GM04504 (cell line): ENCODE measurements at places on chromosomes 13 and 19.

DNA sequence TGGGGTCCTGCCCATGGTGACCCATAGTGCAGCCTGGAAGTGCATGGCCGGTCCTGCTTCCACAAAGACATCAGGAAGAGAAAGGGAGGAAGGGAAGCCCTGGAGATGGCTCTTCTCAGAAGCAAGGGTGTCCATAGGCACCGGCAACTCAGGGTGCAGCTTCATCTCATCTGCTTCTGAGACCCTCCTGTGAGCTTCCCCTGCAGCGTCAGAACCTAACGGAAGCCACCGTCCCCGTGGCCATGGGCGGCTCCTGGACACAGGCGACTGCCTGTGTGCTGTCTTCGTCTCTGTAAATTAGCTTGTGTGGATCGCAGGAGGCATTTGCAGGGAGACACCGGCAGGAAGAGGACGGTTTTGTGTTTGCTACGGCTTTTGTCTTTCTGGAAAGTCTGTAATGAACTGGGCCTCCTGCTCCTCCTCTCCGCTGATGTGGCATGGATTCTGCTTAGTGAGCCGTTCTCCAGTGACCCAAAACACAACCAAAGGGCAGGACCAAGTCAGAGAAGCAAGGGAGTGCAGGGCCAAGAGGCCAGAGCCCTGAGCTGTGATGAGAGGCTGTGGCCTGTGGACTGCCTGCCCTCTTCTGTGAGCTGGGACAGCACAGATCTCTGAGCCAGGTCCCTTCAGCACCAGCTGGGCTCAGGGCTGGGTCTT, 2.5 kb downstream of the ATP4B start:
- no peak for DNase-seq

GRCh38 chr19:6048793-6049405, 61.4 kb downstream of the RFX2 start:
- peak; percentile 54 for DNase-seq

DNA sequence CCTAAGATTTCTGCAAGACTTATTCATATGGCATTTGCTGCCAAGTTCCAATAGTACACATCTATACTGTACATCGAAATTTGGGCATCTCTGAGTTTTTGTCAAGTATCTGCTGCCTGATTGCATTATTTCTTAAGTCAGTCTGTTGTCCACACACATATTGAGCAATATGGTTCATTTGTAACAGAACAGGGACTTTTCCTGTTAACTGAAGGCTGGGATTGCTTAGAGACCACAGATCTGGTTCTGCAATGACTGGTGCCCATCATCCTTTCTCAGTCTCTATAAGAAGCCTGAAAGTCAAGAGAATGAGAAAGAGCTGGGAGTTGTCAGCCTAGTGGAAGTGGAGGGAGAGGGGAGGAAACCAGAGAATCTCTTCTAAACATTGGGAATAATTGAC, 22.5 kb upstream of the MYCBP2 start:
- DNase-seq, result no peak

DNA sequence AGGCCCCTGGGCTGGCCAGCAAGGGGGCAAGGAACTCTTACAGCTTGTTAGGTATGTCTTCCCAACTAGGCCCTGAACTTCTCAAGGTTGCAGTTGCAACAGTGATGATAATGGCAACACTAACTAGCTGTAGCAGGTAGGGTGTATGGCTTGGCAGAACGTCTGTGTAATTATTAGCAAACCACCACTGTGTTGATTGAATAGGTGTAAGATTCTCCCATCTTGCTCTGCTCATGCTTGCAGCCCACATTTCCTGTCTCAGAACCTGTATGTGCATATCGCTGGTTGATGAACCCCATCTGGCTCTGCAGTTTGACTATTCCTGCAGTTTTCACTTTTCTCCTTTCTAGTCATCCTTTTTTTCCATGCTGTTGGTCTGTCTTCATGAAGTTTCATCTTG, 178.8 kb downstream of the KATNAL1 start:
- DNase-seq, result no peak

GRCh38 chr19:34355201-34355600, 9.8 kb upstream of the GPI start:
- no peak for DNase-seq

GRCh38 chr13:41403983-41404382, 53.4 kb upstream of the RGCC start:
- DNase-seq, result no peak

DNA sequence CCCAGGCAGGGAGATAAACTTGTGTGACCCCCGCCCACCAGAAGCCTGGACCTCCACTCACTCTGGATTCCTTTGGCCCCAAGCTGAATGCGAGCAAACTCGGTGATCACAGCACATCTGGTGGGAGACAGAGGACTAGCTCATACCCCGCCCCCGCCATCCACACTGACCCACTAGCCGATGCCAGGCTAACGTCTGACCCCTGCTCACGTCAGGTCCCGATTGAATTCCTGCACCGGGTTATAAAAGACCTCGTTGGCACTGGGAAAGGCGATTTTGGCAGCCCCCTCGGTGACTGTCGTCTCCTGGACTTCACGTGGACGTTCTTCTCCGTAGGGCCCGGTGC, 631 bp downstream of the TRMT1 start:
- DNase-seq, result no peak

GRCh38 chr19:48569814-48570213, 17.8 kb downstream of the SULT2B1 start:
- no peak for DNase-seq

GRCh38 chr13:110023729-110024644, 237.6 kb upstream of the IRS2 start:
- no peak for DNase-seq

GRCh38 chr19:27824108-27824507, 1388.8 kb downstream of the UQCRFS1 start:
- DNase-seq, result peak; percentile 6

GRCh38 chr13:110638814-110639806, 23.8 kb downstream of the NAXD start:
- no peak for DNase-seq
